ENCODE measurements at places on chromosomes 11 and 22.

GRCh38 chr11:110000031-110000502 is 93.1 kb upstream of the ZC3H12C start:
- peak; percentile 37 for DNase-seq

DNA sequence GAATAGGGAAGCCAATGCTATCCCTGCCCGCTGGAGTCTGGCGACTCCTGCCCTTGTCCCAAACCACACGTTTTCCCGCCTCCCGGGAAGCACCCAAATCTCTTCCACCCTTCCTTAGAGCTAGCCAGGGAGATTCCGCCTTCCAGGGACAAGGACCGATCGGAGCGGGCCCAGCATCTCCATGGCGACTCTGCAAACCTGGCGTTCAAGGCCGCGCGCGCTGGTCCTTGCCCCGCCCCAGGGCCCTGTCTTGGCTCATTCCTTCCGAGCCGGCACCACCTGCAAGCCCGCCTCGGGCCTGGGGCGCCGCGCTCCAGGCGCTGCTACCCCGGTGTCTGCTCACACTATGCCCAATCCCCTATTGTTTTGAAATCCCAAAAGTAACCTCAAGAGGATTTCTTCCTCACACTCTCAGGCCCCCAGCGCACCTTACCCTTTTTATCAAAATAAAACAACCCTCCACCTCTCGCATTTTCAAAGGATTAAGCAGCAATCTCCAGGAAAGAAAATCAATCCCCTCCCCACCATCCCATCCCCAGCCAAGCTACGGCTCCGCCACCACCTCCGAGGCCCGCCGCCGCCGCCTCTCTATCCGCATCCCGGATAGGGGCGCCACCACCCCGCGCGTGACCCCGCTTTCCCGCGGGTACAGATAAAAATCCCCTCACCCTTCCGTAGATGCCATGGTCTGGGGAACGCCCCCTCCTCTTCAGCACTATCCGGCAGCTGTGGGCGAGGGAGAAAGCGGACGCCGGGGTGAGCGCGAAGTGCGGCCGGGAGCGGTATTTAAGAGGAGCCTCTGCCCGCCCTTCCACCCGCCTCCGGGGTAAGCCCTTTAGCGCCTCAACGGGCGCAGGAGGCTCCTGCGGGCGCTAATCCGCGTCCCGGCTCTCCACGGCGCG is 825 bp downstream of the SLC1A2 start:
- DNase-seq = peak; percentile 15

DNA sequence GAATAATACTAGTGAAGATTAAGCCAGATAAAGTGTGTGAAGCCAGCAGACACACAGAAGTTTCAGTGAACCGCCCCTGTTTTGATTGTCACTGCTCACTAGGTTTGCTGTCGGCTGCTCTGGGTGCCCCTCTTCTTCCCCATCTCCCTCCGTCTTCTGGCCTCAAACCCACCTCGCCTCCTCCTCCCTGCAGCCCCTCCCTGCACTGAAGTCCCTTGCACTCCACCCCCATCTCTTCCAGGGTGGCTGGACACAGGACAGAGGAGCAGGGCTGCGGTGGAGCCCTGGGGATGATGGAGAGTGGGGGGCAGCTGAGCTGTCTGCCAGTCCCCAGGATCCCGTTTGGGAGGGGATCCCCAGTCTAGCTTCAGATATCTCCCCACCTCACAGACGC is 53.5 kb downstream of the CYTH4 start:
- no peak for DNase-seq

- DNase-seq = peak; percentile 80
These were observed 2.7 kb upstream of the KRTAP5-6 start for GRCh38 chr11:1694064-1694845.

- DNase-seq = no peak
These were observed 561.0 kb downstream of the LUZP2 start for GRCh38 chr11:25057861-25058260.

- DNase-seq = no peak
These were observed 14.5 kb downstream of the ART5 start for GRCh38 chr11:3627291-3627690.

DNA sequence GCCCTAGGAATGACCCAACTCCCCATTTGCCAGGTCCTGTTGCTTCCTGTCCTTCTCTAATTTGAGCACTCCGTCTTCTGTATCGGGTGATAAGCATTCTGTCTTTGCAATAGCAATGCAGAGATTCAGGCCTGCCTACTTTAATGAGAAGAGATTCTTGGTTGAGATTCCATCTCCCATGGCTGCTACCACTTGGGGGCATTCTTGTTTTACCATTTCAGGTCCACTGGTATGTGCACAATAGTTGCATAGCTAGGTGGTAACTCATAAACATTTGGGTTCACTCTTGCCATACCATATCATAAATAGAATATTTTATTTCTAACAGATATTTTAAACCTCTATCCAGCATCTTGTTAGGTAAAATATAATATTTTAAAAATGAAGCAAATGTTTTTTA is 34.4 kb upstream of the CALCB start:
- DNase-seq = no peak

DNA sequence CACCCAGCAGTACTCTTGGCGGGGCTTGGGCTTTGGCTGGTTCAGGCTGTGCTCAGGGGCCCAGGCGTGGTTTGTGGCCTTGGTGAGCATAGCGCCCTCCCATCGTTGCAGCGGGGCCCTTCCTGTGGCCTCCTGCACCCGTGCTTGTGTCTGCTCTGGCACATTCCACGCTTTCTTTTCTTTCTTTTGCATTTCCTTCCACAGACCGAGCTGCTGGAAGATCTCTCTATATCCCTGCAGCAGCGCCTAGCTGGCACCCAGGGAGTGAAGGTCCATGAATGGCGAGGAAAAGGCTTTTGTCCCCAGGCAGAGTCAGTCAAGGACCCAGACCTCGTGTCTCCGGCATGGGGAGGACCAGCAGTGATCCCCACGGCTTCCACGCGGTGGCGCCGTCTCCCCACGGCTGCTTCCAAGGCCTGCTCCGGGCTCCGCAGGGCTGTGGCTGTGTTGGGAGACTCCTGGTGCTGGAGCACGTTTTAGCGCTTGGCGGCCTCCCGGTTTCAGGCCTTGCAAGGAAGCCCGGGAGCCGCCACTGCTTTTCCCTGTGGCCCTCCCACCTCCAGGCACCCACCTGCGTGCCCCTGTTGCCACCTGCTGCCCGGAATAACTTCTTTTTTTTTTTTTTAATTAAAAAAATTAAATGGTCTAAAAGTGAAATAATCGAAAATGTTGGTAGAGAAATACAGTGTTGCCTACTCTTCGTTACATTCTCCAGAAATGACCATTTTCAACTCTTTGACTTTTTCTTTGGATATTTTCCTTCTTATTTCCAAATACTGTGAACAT is 28.5 kb downstream of the GLB1L2 start:
- peak; percentile 74 for DNase-seq

DNA sequence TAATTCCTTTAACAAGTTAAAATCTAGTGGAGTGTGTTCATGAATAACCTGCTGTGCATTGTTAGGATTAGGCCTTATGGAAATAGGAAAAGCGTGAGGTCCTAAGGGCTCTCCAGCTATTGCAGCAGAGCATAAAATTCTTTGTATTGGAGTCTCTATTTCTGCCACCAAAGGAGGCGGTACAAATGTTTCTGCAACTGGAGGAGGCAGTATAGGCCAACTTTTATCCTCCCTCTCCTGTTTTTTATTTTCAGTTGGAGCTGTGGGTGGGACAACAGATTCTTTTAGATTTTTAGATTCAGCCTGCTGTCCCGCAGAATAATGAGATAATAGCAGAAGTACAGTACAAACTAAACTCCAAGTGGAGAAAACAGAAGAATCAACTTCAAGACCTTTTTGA is 26.2 kb downstream of the OR10A6 start:
- no peak for DNase-seq

DNA sequence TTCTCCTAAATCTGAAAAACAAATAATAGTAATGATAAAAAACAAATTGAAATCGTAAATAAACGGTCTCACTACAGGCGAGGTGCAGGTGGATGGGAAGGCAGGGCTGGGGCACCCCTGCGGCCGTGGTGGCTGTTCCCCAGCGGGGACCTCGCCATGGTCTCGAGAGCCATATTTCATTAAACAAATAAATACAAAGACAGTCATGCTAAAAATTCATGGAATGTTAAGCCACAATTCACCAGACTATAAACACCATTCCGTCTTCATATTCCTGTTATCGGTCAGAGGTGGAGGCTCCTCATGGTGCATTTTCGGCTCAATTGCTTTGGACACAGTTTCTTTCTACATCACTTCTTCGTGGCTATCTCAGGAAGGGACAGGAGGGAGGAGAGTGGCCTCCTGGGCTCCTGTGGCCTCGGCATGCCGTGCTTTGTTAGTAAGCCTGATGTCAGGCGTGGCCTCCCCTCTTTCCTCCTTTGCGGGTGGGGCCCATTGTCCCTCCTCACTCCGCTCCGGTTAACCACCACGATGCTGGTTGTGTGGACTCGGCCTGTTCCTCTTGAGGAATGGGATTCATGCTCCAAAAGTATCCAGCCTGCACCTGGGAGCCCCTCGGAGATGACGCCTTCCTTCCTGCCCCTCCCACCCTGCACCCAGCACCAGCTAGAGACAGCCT is 16.1 kb upstream of the BRSK2 start:
- DNase-seq = no peak

- peak; percentile 0 for DNase-seq
These were observed 11.7 kb upstream of the TMEM191C start for GRCh38 chr22:21455334-21456089.

- DNase-seq = no peak
These were observed 517.9 kb upstream of the RAG2 start for GRCh38 chr11:37115963-37116362.

DNA sequence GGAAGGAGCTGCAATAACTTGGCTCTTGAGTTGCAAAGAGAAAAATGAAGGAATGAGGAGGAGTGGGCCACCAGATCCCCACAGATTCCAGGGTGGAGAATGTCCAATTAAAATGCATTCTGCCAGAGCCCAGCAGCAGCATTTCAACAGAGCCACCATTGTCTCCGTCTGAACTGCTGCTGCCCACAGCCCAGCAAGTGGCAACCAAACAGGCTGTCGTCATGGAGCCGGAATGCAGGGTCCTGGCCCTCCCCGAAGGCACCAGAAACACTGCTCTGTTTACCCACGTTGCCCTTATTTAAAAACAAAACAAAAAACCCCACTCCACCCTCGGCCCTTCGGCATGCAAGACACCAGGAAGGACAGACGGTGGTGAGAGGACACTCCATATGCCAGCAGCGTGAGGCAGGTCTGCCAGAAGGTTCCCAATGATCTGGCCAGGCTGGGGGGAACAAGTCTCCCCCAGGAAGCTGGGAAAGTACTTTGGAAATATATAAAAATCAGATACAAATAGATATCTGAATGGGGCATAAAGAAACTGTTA is 32.5 kb downstream of the PLEKHA7 start:
- DNase-seq = no peak

- no peak for DNase-seq
These were observed 838 bp downstream of the FKBP2 start for GRCh38 chr11:64241491-64242374.

GRCh38 chr22:41482319-41482935 is 13.5 kb downstream of the ACO2 start:
- DNase-seq = peak; percentile 30
